Central memory CD4-positive, alpha-beta T cell (primary cell): ENCODE measurements at places on chromosomes 5 and 9.

- DNase-seq, result no peak
Observed at GRCh38 chr5:128844354-128844923, 120.8 kb upstream of the SLC27A6 start.

DNA sequence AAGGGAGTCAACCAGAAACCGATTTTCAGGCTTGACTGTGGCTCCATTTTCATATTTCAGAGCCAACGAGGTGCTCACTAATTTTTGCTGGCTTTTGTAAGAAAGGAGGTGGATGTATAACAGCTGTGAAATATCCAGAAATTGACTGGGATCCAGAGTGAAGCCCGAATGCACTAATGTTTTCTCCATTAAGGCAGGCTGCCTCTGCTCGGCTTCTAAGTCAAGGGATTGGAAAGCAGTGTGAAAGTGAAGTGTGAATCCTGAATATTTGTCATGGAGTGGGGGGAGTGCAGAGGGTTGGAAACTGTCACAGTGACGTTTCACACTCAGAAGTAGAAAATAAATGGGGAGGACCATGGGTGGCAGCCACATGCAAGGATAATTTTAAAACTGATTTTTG is 237.4 kb downstream of the GOLPH3 start:
- DNase-seq, result no peak

DNA sequence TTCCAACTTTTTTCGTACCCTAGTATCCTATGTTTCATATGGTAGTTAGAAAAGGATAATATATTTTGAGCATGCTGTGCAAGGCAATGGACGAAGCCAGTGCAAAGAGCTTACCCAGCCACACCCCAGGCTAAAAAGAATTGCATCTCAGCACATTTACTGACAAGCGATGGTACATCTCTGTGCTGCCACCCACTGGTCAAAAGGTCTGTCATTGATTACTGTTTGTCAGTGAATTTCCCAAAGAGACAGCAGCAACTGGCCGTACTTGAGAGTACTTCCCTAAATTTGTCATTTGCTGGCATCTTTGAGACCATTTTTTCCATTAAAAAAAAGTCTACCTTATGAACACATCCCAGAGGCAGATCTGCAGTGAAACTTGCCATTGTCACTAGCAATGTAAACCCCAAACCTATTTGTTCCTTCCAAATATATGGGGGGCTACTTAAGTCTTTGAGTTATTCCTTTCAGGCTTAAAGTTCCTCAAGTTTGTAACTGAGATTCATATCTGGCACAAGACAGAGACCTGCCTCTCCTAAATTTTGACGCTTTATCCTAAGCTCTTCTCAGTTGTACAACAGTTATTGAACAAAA is 184.3 kb downstream of the CTNND2 start:
- no peak for DNase-seq

DNA sequence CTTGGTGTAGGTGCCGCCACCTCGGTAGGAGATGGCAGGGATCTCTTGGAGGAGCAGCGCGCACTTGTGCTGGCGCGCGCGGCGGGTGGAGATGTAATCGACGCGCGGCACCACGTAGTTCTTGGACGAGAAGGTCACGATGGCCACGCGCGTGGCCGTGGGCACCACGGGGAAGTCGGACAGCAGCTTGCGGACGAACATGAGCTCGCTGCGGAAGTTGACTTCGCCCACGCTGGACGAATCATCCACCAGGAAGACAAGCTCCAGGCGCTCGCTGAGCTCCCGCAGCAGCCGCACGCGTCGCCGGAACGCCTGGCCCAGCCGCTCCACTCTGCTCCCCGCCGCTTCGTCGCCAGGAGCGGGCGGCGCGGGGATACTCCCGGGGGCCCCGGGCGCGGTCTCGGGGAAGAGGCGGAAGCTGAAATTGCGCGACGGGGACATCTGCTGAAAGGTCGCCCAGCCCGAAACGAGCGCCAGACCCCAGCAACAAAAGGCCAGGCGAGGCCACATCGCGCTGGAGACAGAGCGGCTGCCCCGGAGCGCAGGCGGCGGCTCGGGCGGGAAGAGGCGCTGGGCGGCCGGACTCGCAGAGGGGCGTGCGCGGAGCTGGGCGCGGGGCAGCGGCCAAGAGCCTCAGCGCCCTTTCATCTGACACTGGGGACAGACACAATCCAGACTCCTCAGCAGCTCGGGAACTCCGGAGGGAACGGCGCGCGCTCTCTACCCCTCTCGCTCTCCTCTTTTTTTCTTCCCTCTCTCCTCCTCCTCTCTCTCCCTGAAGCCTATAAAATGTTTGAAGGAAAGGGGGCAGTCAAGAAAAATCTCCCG is at the start of gene SVEP1:
Gene SVEP1, minus strand, starts transcription at position 708 of the 828 bp plus-strand sequence. Its CDS starts 198 bp downstream, at position 510.
- DNase-seq, result no peak

DNA sequence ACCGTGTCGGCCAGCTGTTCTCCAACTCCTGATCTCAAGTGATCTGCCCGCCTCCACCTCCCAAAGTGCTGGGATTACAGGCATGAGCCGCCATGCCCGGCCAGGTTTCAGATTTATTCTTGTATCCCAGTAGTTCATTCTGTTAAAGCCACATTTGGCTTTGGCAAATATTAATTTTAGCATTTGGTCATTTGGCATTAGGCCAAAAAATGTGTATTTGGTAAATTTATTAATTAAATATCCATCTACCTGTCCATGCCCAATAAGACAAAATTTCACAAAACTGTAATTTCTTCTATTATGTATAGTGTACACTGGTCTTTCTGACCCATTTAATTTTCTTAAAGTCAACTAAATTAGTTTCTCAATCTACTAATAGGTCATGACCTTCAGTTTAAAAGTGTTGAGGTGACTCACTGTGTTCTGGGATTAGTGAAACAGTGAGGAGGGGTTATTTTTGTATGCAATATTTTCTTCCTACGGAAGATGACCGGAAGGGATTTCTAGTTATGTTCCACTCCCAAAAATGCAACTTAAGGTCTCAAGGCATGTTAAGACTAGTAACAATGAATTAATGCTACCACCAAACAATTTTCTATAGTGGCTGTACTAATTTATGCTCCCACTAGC is 21.0 kb downstream of the OSTF1 start:
- DNase-seq, result no peak

DNA sequence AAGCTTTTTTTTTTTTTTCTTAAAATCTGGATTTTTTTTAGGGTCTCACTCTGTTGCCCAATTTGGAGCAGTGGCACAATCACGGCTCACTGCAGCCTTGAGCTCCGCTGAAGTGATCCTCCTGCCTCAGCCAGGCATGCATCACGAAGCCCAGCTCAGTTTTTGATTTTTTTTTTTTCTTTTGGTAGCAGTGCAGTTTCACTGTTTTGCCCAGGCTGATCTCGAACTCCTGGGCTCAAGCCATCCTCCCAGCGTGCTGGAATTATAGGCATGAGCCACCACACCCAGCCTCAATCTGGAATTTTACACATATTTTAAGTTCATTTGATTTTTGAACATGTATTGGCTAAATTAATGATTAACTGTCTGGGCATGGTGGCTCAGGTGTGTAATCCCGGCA is 36.3 kb downstream of the TRIO start:
- DNase-seq, result no peak

DNA sequence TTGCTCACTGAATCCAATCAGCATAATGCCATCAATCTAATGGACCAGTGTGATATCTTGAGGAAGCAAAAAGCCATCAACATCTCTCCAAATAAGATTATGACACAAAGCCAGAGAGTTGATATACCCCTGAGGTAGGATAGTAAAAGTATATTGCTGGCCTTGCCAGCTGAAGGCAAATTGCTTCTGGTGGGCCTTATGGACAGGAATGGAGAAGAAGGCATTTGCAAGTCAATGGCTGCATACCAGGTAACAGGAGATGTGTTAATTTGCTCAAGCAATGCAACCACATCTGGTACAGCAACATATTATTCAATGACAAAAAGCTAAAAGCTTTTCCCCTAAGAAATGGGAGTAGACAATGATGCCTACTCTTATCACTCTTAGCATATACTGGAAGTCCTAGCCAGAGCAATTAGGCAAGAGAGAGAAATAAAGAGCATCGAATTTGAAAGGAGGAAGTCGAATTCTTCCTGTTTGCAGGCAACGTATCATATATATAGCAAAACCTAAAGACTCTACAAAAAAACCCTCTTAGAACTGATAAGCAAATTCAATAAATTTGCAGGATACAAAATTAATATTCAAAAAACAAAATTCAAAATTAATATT is 216.1 kb upstream of the RASA1 start:
- DNase-seq, result no peak

DNA sequence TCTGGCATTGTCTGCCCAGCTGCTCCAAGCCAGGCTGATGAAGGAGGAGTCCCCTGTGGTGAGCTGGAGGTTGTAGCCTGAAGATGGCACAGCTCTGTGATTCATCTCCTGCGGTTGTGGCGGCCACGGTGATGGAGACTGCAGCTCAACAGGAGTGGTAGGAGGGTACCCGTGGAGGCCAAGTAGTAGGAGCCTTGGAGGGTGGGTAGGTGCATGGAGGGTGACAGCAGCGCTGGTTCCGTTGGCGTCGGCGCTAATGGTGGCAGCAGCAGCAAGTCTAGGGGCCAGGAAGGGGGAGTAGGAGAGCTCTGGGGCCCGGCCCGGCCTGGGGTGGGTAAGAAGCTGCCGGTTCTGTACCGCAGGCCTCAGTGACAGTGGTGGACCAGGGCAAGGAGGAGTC is 22.4 kb upstream of the TRIM52 start:
- no peak for DNase-seq

DNA sequence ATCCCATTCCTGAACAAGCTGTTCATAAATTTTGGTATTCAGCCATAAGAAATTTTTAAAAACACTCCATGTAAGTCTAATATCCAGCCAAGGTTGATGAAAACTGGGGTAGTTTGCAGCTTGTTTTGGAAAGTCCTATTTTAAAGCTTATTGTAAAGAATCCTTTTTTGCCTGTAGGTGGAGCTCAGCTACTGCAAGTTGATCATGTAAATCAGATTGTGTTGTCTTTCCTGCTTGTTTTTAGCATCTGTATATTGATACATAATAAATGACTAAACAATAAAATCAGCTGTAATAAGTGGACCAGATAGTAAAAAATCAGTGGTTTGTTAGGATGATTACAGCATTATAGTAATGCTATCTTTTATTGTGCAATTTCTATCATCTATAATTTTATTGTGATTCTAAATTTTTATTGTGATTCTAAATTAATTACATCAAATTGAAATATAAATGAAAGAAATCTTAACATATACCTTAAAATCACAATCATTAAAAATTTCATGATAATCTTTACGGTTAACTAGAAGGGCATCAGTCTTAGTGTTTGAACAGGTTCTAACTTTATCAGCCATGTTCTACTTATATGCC is 42.4 kb downstream of the CWC27 start:
- peak; percentile 28 for DNase-seq

GRCh38 chr5:4758996-4759395 is 381.1 kb upstream of the ADAMTS16 start:
- DNase-seq, result no peak

DNA sequence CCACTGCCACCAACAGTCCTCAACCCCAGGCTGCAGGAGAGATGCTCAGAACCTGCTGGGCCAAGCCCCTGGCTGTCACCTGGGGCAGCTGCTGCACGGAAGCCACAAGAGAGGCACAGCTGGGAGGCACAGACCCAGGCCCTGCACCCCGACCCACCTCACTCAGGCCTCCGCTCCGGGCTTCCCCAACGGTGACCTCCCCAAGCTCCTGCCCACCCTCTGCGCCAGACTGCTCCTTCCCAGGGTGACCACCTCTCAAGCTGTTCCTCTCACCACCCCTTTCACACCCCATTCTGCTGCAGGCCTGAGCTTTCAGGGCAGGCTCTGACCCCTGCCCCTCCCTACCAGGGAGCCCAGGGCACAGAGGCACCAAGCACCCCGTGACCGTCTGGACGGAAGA is 33.0 kb downstream of the VAV2 start:
- DNase-seq, result no peak

GRCh38 chr5:178625679-178626483 is 969 bp downstream of the CLK4 start:
- DNase-seq, result no peak

GRCh38 chr5:139640421-139641115 is 7.6 kb upstream of the CXXC5 start:
- DNase-seq, result no peak

DNA sequence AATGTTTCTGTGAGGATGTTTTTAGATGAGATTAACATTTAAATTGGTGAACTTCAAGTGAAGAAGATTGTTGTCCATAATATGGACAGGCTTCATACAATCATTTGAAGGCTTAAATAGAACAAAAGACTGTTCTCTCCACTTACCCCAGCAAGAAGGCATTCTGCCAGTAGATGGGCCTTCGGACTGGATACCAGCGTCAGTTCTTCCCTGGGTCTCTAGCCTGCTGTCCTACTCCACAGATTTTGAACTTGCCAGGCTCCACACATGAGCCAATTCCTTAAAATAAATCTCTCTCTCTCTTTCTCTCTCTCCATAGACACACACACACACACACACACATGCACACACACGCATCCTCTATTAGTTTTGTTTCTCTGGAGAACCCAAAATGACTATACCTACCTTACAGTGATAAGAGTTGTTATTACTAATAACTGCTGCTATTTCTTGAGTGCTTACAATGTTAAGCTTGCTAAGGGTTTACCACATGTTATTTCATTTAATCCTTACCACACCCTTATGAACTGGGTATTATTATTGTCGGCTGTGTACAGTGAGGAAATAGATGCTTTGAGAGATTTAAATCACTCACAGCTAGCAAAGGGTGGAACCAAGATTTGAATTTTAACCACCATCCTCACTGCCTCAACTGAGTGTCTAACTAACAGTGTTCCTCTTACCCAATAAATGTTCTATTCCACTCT is 19.8 kb upstream of the IQGAP2 start:
- DNase-seq, result no peak

GRCh38 chr9:35684921-35685320 is 4.8 kb downstream of the TPM2 start:
- no peak for DNase-seq

- no peak for DNase-seq
Observed at GRCh38 chr5:124677374-124678351, 68.8 kb downstream of the ZNF608 start.

DNA sequence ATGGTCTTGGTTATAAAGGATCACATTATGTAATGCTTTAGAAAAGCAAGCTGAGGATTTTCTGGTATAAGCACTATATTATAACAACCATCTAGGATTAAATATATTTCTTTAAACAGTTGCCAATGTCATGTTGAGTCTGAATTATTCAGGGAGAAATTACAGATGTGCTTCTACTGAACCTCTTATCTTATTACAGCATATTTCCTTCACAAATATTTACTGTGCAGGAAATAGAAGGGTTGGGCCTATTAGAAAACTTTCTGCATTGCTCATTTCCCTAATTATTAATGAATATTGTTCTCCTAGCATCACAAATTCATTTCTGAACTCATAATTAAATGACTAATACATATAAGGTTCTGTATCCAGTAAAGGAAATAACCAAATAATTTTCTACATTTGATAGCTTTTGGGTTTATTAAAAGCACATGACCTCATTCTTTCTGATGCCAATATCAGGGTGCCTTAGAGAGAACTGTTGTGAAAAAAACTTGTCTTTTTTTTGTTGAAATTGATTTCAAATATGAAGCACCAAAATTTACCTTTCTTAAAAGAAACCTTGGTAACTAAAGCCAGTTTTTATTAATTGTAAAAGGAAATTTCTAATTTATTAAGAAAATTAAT is 476.8 kb upstream of the PTGER4 start:
- DNase-seq, result no peak
